MCF 10A (cell line): ENCODE measurements at places on chromosomes 4 and X. TPM values are rescaled to one million over a fixed set of nuclear protein-coding genes. Genes with fewer than 3 reads are reported as not detected.
A peak's percentile ranks its signal among the peaks of the same experiment; 100 is the strongest.

ANOS1 gene
- total RNA-seq = 0.05 and 0.20 TPM in 2 replicates

HSFX2 gene
- 0.82 TPM in 1 of 2 replicates, not detected in the other for total RNA-seq

DNA sequence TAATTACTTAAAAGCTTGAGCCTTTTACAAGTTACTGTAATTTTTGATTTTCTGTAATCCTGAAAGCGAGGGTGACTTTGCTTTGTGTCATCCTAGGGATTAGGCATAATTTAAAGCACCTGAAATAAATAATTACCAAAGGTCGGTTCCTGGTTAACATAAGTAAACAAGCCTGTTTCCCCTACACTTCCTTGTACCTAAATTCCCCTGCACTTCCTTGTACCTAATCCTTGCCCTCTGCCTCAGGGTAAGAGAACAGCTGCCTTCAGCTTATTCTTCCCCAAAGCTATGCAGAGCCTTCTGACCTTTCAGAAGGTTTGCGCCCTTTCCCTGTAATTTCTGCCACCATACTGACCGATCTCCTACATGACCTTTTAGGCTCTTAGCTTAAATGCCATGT lies 166.1 kb upstream of the PDE5A start:
- no peak for DNase-seq
- H3K4me1 ChIP-seq = no peaks in the 10 kb centered on the region
- H3K27me3 ChIP-seq = no peaks in the 10 kb centered on the region
- no peak overlapping the region for H3K27ac ChIP-seq
- no peak overlapping the region for H3K4me3 ChIP-seq

DNA sequence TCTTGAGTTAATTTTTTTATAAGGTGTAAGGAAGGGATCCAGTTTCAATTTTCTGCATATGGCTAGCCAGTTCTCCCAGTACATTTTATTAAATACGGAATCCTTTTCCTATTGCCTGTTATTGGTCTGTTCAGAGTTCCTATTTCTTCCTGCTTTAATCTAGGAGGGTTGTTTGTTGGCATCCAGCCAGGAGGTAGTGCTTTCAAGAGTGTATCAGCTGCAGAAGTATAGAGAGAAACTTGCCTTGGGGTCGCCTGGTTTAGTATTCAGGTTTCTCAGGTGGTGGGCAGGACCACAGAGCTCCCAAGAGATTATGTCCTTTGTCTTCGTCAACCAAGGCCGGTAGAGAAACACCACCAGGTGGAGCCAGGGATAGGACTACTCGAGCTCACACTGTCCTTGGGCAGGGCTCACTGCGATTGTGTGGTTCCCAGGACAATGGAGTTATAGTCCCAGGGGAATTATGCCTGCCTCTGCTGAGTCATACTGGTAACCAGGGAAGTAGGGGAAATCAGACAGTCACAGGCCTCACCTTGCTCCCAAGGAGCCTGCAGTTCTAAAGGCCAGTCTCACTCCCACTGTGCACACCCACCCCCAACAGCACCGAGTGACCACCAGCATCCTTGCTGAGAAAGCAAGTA lies 168.1 kb downstream of the VSIG4 start:
- DNase-seq = peak; percentile 84
- no peaks in the 10 kb centered on the region for H3K36me3 ChIP-seq
- no peaks in the 10 kb centered on the region for H3K27me3 ChIP-seq
- no peak overlapping the region for H3K4me3 ChIP-seq

GRCh38 chr4:3771164-3771809 lies 5.1 kb downstream of the ADRA2C start:
- no peak overlapping the region for H3K4me3 ChIP-seq
- no peaks in the 10 kb centered on the region for H3K4me1 ChIP-seq
- no peaks in the 10 kb centered on the region for H3K27me3 ChIP-seq
- H3K27ac ChIP-seq = no peak overlapping the region

DNA sequence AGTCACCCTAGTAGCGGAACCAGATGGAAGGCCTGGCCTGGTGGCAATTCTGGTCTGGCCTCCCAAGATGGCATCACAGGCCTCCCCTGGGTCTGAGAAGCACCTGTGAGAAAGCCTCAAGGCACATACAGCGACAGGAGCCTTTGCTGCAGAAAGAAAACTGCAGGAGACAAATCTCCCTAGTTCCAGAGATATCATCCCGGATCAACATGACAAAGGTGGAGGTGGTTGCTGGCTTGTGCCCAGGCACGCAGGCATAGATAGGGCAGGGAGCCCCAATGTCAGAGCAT lies 93.6 kb downstream of the BCOR start:
- no peak for DNase-seq
- no peaks in the 10 kb centered on the region for H3K36me3 ChIP-seq
- H3K27ac ChIP-seq = no peak overlapping the region

- H3K4me3 ChIP-seq = no peak overlapping the region
- DNase-seq = peak; percentile 16
- peaks cover 7% of the 10 kb centered on the region for H3K36me3 ChIP-seq
- H3K27me3 ChIP-seq = no peaks in the 10 kb centered on the region
- no peak overlapping the region for H3K27ac ChIP-seq
These were observed 13.1 kb upstream of the IDS start for GRCh38 chrX:149518236-149518635.

- no peaks in the 10 kb centered on the region for H3K27me3 ChIP-seq
- DNase-seq = no peak
- H3K4me1 ChIP-seq = peaks cover 5% of the 10 kb centered on the region
- H3K36me3 ChIP-seq = peaks cover 5% of the 10 kb centered on the region
- H3K27ac ChIP-seq = no peak overlapping the region
These were observed 29.9 kb downstream of the XG start for GRCh38 chrX:2781698-2782097.

DNA sequence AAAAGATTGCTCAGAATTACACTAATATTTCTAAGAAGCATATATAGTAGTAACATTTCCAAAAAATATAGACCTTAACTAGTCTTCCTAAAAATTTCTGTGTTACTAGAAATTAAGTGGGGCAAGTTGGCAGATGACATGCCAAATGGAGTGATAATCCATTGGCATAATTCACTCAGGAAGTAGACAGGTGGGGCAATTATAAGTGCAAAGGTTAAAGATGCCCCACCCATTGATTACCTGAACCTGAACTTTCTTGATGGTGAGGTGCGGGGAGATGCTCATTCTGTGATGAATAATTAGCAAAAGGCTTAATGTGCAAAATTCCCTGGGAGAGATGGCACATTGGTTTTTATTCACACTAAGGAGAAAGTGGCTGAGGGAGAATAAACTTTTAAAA lies 145.8 kb upstream of the RASGEF1B start:
- H3K36me3 ChIP-seq = no peaks in the 10 kb centered on the region
- no peak overlapping the region for H3K27ac ChIP-seq
- no peaks in the 10 kb centered on the region for H3K27me3 ChIP-seq

- H3K27ac ChIP-seq = no peak overlapping the region
- no peaks in the 10 kb centered on the region for H3K27me3 ChIP-seq
- no peaks in the 10 kb centered on the region for H3K36me3 ChIP-seq
- peaks cover 6% of the 10 kb centered on the region for H3K4me1 ChIP-seq
- no peak for DNase-seq
These were observed 42.5 kb downstream of the TLR10 start for GRCh38 chr4:38740303-38740702.

- H3K4me3 ChIP-seq = no peak overlapping the region
- H3K4me1 ChIP-seq = no peaks in the 10 kb centered on the region
- H3K27me3 ChIP-seq = peaks cover 11% of the 10 kb centered on the region
- H3K36me3 ChIP-seq = peaks cover 4% of the 10 kb centered on the region
- DNase-seq = no peak
- H3K27ac ChIP-seq = no peak overlapping the region
These were observed 259.6 kb downstream of the ASMT start for GRCh38 chrX:1874416-1874815.

GRCh38 chr4:138632856-138633579 lies 382.6 kb upstream of the NOCT start:
- H3K27ac ChIP-seq = no peak overlapping the region
- H3K4me3 ChIP-seq = no peak overlapping the region
- no peaks in the 10 kb centered on the region for H3K27me3 ChIP-seq

DNA sequence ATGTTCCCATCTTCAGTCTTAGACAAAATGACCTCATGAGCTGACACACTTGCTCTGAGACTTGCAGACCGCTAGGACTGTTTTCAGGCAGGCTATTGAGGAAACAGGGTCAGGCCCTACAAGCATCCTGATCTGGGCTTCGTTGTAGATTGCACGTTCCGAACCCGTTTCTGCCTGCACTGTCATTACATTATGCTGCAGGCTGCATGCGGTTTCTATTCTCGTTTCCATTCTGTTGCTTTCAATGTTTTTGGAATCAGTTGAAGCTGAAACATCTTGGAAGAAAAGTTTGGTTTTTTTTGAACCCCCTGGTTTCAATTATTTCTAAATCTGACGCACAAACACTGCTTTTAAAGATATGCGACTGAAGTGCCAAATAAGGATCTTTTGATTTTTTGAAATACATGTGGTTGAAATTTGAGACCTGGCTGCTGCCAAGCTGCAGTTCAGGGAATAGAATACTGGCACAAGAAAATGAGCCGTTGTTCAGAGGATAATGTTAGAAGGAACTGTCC lies 716.1 kb upstream of the INTU start:
- H3K36me3 ChIP-seq = peaks cover 7% of the 10 kb centered on the region
- peak; percentile 57 for DNase-seq
- peak overlapping the region; percentile 64 for H3K4me3 ChIP-seq
- no peaks in the 10 kb centered on the region for H3K27me3 ChIP-seq
- H3K27ac ChIP-seq = peak overlapping the region; percentile 46
- H3K4me1 ChIP-seq = peaks cover 15% of the 10 kb centered on the region

DNA sequence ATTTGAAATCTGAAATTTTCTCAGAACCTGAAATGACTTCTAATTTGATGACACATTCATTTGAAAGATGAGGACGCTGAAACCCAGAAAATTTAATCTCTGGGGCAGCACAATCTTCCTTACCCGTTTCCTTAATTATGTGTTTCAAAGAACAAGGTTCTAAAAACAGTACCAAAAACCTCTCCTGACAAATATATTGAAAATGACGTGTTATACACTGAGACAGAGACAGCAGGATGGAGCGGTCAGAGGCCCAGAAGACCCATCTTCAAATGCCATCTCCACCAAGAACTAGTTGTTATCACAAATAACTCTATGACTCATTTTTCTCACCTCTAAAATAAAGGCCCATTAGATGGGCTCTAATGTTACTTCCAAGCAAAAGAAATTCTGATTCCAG lies 177.3 kb downstream of the NSUN7 start:
- peaks cover 13% of the 10 kb centered on the region for H3K4me1 ChIP-seq
- peaks cover 79% of the 10 kb centered on the region for H3K36me3 ChIP-seq
- DNase-seq = no peak
- H3K4me3 ChIP-seq = no peak overlapping the region

- peaks cover under 1% of the 10 kb centered on the region for H3K4me1 ChIP-seq
- H3K36me3 ChIP-seq = no peaks in the 10 kb centered on the region
- no peak overlapping the region for H3K27ac ChIP-seq
- DNase-seq = no peak
- H3K4me3 ChIP-seq = no peak overlapping the region
These were observed 47.1 kb upstream of the SORBS2 start for GRCh38 chr4:185859111-185859510.

DNA sequence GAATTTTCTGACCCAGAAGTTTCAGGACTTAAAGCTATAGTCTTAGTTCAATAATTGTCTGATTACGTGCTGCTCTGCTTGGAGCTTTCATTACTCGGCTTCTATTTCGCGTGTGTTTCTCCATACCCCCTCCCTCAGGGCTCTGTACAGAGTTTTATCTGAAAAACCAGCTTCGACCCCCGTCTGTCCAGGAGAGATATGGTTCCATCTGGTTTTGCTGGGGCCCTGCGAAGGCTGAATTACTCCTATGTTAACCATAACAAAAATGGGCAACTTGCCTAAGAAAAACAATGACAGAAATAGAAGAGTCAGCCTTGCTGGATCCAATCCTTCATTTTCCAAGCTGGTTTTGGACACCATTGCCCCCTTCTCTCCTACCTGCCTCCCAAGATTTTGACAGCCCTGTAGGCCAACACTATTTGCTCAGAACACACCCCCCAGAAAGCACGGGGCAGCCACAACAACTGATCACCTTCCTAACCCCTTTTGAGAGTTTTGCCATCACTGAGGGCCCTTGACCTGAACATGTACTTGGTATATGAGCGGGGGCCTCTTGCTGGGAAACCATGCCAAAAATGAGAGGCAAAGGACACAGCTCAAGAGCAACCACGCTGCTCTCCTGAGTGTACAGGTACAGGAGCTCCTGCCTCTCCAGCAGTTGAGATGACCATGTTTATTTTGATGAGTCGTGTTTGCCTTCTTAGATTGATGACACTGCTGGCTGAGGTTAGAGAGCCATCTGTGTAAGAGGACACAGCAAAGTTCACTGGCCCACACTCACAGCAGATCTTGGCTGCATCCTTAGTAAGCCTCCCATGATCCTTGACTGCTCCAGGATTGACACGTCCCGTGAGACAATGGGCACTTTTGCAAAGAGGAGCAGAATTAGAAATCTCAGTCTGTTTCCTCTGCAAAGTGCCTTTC lies 36.2 kb upstream of the ATP6AP2 start:
- DNase-seq = no peak
- no peaks in the 10 kb centered on the region for H3K36me3 ChIP-seq
- H3K27ac ChIP-seq = no peak overlapping the region
- H3K4me3 ChIP-seq = no peak overlapping the region
- H3K4me1 ChIP-seq = peaks cover 5% of the 10 kb centered on the region

DNA sequence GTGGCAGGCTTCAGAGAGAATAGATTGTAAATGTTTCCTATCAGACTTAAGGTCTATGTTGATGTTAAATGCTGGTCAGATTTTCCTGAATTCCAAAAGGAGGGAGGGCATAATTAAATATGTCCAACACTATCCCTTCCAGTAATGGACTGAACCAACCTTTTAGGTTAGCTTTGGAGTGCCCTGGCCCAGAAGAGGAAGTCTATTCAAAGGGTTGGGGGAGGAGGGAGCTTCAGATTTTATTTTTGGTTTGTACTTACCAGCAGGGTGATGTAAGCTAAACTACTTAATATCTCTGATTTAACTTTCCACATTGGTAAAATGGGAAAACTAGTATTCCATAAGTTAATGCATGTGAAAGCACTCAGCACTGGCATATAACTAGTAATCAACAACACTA lies 91.1 kb downstream of the RBM46 start:
- H3K27ac ChIP-seq = no peak overlapping the region
- H3K36me3 ChIP-seq = no peaks in the 10 kb centered on the region
- DNase-seq = no peak
- H3K27me3 ChIP-seq = no peaks in the 10 kb centered on the region
- H3K4me1 ChIP-seq = no peaks in the 10 kb centered on the region

DNA sequence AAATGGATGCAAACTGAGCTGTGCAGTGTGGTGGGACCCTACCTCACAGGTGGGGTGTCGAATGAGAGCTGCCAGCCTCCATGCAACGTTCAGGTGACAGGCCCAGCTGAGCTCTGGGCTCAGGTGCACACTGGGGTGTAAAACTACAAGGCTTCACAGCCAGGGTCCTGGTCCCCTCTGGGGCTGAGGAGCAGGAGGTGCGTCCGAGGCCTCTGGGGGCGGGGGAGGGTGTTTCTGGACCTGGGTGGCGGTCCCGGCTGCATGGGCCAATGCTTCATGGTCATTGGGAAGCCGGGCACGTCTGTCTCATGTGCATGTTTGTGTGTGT lies 26.5 kb upstream of the SORCS2 start:
- no peak for DNase-seq
- H3K27me3 ChIP-seq = peaks cover 9% of the 10 kb centered on the region
- H3K4me3 ChIP-seq = no peak overlapping the region
- no peaks in the 10 kb centered on the region for H3K4me1 ChIP-seq
- H3K36me3 ChIP-seq = peaks cover 7% of the 10 kb centered on the region
